Left kidney (tissue), 8 donors: ENCODE measurements at places on chromosomes 5 and 9. TPM values are rescaled to one million over a fixed set of nuclear protein-coding genes. Genes with fewer than 3 reads are reported as not detected.

Gene LAMC3
- 22.8 TPM for polyA plus RNA-seq

DNA sequence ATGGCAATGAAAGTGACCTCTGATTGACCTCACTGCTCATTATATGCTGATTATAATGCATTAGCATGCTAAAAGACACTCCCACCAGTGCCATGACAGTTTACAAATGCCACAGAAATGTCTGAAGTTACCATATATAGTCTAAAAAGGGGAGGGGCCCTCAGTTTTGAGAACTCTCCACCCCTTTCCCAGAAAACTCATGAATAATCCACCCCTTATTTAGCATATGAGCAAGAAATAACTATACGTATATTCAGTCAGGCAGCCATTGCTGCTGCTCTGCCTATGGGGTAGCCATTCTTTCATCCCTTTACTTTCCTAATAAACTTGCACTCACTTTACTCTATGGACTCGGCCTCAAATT lies 163.1 kb downstream of the ESM1 start:
- DNase-seq, result no peak

GRCh38 chr5:125541085-125541484 lies 794.6 kb upstream of the ZNF608 start:
- no peak for DNase-seq

DNA sequence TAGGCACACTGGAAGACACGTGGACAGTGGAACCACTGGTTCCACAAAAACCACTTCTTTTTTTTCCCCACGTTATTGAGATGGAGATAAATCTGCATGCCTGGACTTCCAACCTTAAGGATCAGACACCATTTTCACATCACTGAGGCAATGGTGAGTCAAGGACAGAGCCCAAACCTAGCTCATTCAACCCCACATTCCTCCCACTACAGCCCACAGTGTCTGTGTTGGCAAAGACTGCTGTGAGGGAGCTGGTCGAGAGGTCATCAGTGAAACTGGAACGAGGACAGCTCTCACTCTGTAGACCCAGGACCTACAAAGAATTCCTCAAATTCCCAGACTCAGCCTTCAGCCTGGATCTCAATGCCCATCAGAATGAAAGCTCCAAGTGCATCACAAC lies 74.8 kb downstream of the ABCA1 start:
- DNase-seq, result no peak

Gene DMRT2
- 2.0 TPM for polyA plus RNA-seq

- DNase-seq, result no peak
These were observed 26.5 kb upstream of the BASP1 start for GRCh38 chr5:17190799-17191391.
